SK-MEL-5 (cell line): ENCODE measurements at places on chromosomes 11 and 22.

DNA sequence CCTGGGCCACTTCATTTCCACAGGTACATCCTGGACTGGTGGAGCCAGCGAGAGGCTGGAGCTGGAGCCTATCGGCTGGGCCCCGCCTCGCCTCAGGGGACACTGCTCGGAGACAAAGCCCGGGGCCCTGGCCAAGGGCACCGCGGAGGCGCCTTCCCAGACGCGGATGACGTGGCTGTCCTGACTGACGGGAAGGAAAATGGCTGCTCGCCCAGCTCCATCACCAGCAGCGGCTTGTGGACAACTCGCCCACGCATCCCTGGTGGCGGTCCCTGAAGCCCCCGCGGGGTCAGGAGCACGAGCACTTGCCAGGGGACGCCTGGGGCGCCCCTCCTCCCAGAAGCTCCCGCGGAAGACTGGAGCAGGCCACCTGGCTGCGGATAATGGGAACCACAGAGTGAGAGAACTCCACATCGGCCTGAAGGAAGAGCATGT, 49.6 kb downstream of the CECR2 start:
- DNase-seq: no peak

DNA sequence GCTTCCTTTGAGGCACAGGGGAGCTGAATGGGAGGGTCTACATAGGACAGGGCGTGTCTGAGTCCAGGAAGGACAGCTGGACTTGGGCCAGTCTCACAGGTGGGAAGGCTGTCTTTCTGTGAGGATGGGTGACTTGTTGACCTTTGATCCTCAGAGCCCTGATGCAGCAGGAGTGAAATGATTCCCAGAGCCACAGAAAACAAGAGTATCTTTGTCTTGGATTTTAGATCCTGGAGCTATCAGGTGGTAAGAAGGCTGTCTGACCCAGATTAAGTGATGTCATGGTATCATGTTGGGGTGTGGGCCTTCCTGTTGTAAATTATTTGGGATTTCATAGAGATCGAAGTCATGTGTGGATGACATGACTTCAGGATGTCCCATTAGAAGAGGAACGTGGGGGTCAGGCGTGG, 15.0 kb downstream of the PTPRJ start:
- peak; percentile 53 for DNase-seq

GRCh38 chr11:133204158-133204557, 328.1 kb downstream of the OPCML start:
- DNase-seq: no peak

DNA sequence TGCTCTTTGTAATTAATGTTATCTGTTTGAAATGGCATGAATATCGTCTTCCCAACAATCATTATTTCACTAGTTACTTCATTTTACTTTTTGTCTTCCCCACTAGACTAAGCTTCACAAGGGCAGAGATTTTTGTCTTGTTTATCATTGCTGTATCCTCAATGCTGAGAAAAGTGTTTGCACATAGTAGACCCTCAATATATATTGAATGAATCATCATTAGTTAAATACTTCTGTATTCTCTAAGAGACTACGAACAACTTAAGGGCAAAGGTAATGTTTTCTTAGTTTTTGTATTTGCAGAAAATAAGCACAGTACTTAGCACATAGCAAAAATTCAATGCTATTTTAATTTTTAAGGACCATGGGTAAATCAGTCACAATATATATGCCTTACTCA, 95.9 kb downstream of the CCDC73 start:
- no peak for DNase-seq

- no peak for DNase-seq
Measured at GRCh38 chr11:102026959-102027358, 20.3 kb upstream of the CFAP300 start.

DNA sequence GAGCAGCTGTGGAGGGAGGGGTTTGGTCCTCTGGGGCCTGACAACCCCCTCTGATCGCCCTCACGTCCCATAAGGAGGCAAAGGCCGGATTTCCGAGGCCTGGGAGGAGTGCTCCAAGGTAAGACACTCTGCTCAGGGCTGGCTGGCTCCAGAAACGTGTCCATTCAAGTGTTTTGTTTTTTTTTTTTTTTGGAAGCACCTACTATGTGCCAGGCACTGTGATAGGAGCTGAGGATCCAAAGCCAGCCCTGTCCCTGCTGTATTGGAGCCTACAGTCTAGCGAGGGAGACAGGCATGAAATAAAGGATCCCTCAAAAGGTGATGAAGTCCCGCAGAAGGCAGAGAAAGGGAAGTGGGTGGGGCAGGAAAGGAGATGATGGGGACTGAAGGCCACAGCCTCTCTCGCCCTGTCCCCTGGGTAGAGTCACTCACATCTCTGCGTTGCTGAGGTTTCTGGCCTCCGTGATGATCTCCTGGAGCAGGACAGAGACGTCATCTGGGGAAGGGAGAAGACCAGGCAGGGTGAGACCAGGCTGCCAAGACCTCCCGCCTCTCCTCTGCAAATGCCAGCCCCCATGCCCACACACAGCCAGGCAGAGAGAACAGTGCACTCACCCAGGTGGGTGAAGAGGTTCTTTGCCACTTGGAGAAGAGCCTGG, 89.2 kb downstream of the PDE2A start:
- DNase-seq: no peak

DNA sequence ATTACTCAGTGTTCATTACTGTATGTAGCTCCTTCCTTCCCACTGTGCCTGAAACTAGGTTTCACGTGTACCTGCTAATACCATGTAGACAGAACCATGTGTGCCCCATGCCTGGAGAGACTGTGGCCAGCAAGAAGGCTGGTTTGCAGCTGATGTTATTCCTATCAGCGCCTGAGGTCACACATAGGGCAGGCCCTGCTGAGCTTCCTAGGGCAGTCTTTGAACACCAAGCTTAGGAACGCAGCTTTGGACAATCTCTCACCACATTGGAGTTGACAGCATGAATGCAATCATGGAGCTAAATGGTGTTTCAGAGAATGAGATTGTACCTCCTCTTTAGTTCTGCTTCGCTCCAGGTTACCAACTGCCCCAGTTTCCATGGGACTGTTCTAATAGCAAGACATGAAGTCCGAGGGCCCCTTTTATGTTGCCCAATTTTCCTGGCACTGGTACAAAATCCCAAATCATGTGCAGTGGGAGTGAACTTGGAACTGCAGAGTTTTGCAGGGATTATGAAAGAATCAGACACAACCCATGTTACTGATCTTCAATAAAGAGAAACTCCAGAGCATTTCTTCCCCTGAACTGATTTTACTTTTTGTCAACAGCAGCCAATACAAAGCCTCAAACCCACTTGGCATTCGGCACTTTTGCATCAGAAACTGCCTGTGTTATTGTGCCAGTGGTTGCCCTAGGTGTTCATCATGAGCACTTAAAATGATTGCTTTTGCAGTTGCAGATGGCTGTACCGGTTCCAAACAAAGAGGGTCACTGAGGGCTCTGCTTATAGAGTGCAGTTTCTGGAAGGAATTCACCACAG, 154.2 kb upstream of the TTC12 start:
- no peak for DNase-seq

DNA sequence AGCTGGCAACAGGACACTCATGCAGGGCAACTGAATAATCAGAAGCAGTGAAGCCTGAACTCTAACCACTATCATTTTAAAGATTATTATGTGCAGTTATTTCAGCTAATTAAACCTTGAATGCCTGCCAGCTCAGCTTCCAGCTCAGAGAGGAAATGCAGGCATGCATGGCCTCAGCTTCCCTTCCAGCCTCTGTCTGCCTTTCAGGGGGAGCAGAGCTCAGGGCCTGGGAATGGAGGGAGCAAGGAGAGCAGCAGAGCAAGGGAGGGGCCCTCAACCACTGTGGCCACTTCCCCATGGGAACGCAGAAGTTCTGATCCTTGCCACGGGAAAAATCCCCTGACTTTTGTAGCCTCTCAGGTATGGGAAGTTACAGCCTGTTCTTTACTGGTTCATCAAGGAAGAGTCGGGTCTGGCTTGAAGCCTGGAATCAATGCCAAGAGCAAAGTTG, 32.5 kb upstream of the APLNR start:
- DNase-seq: no peak

- DNase-seq: no peak
Measured at GRCh38 chr11:118892514-118892913, 8.8 kb downstream of the CXCR5 start.

DNA sequence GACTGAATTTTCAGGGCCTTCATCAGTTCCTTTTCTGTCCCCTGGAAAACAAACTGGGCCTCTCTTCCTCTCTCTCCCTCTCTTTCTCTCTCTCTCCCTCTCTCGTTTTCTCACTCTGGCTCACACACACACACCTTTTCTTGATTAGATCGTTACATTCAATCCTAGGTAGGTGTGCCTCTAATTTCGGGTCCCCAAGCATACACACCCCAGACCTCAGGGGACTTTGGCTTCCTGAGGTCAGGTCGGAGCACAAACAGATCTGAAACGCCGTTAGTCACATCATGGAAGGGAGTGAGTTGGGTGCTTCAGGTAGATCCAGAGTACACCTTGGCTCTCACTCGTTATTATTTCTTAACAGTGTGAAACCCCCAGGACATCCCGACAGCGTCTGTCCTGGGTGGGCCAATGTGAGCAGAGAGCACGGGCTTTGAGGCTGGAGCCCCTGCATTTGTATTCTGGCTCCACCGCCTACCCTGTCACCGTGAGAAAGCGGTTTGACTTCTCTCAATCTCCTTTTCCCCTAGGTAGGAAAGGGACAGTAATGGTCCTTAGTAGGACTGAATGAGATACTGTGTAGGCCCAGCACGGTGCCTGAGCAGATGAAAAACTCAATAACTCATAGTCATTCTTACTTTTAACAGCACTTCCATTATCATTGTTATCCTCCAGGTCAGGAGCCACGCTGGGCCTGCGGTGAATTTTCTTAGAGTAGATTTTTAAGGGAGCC, 37.3 kb upstream of the POU2AF1 start:
- DNase-seq: no peak

GRCh38 chr11:66674964-66675602, 2.6 kb downstream of the RBM4B start:
- no peak for DNase-seq

- DNase-seq: no peak
Measured at GRCh38 chr11:64232182-64232966, 2.0 kb upstream of the VEGFB start.

- no peak for DNase-seq
Measured at GRCh38 chr11:3709977-3710376, 38.8 kb upstream of the CHRNA10 start.

- no peak for DNase-seq
Measured at GRCh38 chr11:33977676-33978075, 73.9 kb upstream of the CAPRIN1 start.

GRCh38 chr11:62398011-62398994, 20.5 kb upstream of the SCGB1A1 start:
- no peak for DNase-seq

GRCh38 chr11:5726351-5726750, 9.9 kb upstream of the OR56B1 start:
- DNase-seq: no peak

GRCh38 chr22:49815641-49816091, 12.0 kb downstream of the BRD1 start:
- DNase-seq: no peak

GRCh38 chr11:49302360-49302759, 94.0 kb upstream of the FOLH1 start:
- DNase-seq: peak; percentile 3

DNA sequence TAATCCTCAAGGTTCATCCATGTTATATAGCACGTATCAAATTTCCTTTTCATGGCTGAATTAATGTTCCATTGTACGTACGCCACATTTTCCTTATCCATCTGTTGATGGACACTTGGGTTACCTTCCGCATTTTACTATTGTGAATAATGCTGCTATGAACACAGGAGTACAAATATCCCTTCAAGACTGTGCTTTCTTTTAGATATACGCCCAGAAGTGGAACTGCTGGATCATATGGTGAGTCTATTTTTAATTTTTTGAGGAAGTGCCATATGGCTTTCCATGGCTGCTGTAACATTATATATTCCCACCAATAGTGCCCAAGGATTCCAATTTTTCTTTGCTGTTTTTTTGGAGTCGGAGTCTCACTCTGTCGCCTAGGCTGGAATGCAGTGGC, 6.0 kb downstream of the MRPL40 start:
- DNase-seq: no peak

- no peak for DNase-seq
Measured at GRCh38 chr11:74284466-74284865, 27.0 kb downstream of the P4HA3 start.

- no peak for DNase-seq
Measured at GRCh38 chr11:67211656-67212436, 54.4 kb upstream of the GRK2 start.

GRCh38 chr11:130063451-130063850, 6.2 kb upstream of the APLP2 start:
- DNase-seq: no peak

- DNase-seq: peak; percentile 30
Measured at GRCh38 chr11:93248602-93249001, 50.8 kb upstream of the SLC36A4 start.

DNA sequence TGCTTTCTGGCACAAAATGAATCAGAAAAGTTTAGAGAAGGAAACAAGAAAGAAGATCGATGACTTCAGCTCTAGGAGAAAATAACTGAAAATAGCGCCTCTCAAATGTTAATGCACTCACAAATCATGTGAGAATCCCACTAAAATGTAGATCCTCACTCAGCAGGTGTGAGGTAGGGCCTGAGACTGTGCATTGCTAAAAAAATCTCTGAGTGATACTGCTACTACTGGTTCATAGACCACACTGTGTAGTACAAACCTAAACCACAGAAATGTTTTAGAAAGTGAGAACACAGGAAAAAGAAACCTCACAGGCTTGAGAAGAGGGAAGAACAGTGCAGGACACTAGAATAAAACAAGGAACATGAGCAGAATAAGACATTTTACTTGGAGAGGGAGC, 2.0 kb downstream of the OR8D4 start:
- DNase-seq: no peak

- no peak for DNase-seq
Measured at GRCh38 chr11:79019975-79020374, 420.9 kb downstream of the TENM4 start.

DNA sequence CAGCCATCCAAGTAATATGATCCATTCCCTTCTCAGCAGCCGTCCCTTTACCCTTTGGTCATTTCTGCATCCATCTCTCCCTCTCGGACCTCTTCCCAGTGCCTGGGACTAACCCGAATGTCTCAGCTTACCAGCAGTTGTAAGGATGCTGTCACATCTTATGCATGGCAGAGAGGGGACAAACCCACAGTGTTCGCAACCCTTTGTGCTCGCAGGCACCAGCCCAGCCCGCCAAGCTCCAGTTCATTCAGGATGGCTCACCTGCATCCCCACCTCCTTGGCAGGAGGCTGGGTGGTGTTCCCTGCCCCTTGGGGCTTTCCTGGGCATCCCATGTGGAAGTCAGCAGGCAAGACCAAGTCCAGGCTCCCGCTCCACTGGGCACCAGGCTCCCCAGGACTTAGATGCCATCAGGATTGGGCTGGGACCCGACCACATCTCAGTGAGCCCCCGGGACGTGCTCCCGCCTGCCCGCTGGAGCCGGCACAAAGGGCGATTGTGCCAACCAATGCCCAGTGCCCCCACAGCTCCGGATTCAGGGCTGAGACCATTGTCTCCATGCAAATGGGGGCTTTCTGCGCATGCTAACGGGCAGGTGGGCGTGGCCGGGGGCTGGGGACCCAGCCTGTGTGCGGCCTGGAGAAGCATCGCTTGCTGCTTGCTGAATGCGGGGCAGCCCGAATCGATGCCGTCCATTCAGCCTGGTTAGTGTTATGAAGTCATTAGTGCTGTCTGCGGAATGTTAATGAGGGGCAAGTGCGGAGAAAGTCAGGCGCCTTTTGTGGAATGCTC, 108.6 kb downstream of the KCNQ1OT1 start:
- DNase-seq: no peak

- no peak for DNase-seq
Measured at GRCh38 chr22:44524806-44525205, 26.8 kb upstream of the RTL6 start.

GRCh38 chr11:9150501-9150900, 59.1 kb upstream of the SCUBE2 start:
- no peak for DNase-seq

- no peak for DNase-seq
Measured at GRCh38 chr11:24198481-24198880, 298.4 kb upstream of the LUZP2 start.
